ENCODE measurements at places on chromosomes 16 and 17.

GRCh38 chr16:67964477-67965131, 3.8 kb downstream of the SLC12A4 start:
- H3K4me1 ChIP-seq: peaks cover 24% of the 10 kb centered on the region
- H3K4me3 ChIP-seq: no peak overlapping the region
- H3K36me3 ChIP-seq: peaks cover 26% of the 10 kb centered on the region
- H3K27ac ChIP-seq: no peak overlapping the region

- no peaks in the 10 kb centered on the region for H3K27me3 ChIP-seq
- DNase-seq: no peak
- no peaks in the 10 kb centered on the region for H3K4me1 ChIP-seq
- H3K4me3 ChIP-seq: no peak overlapping the region
- H3K36me3 ChIP-seq: no peaks in the 10 kb centered on the region
- H3K27ac ChIP-seq: no peak overlapping the region
These were observed 49.0 kb upstream of the ENPP7 start for GRCh38 chr17:79681628-79682261.

- H3K27me3 ChIP-seq: peaks cover 26% of the 10 kb centered on the region
- H3K4me3 ChIP-seq: no peak within 1 kb of the TSS
- peaks cover 4% of the 10 kb centered on the region for H3K4me1 ChIP-seq
- H3K27ac ChIP-seq: no peak within 1 kb of the TSS
- H3K36me3 ChIP-seq: no peaks in the 10 kb centered on the region
These were observed at the start of gene CDH16 for GRCh38 chr16:66918803-66919568. TSS of gene CDH16 (minus strand) at chr16:66918885. CDS start at chr16:66918065, 820 bp downstream.

GRCh38 chr16:49890876-49891275, 35.0 kb upstream of the ZNF423 start:
- H3K36me3 ChIP-seq: no peaks in the 10 kb centered on the region
- no peak overlapping the region for H3K27ac ChIP-seq
- DNase-seq: no peak
- no peaks in the 10 kb centered on the region for H3K27me3 ChIP-seq
- no peaks in the 10 kb centered on the region for H3K4me1 ChIP-seq

GRCh38 chr16:87628940-87629339, 26.6 kb downstream of the JPH3 start:
- peaks cover 8% of the 10 kb centered on the region for H3K27me3 ChIP-seq
- H3K4me1 ChIP-seq: no peaks in the 10 kb centered on the region
- H3K27ac ChIP-seq: no peak overlapping the region
- DNase-seq: no peak

DNA sequence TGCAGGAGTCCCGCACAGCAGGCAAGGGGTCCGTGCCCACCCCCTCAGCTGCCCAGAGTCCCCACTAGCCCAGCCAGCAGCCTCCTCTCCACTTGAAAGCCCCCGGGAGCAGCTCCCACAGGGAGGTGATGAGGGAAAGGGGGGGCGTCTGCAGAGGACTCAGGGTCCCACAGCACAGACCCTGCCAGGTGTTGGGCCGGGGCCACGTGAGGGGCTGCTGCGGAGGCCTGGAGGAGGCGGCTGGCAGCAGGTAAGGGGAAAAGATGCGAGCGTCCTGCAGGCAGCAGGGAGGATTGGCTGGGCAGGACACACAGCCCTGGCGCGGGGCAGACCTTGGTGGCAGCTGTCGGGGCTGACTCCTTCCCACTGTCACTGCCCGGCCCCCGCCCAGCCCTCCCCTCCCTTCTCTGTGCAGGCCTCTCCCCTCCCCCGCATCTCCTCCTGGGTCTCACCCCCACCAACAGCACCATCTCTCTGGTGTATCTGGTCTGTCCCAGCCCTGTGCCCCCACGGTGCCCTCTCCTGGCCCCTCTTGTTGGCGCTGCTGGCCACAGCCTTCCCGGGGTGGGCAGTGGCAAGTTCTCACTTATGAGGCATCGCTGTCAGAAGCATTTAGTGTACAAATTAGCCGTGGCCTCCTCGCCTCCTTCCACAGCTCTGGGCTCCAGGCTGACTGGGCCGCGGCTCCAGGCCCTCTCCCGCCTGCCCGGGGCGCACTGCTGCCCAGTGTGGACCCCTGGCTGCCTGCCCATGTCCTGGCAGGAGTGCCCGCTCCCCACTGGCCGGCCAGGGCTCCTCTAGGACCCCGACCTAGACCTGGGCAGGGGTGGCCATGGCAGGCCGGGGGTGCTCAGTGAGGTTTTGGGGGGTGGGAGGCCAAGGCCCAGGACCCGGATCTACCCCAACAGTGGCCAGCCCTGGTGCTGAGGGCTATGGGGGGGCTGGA, 4.4 kb upstream of the PRR35 start:
- H3K36me3 ChIP-seq: peaks cover 3% of the 10 kb centered on the region
- H3K4me1 ChIP-seq: no peaks in the 10 kb centered on the region
- no peak for DNase-seq
- no peak overlapping the region for H3K4me3 ChIP-seq

- H3K36me3 ChIP-seq: no peaks in the 10 kb centered on the region
- no peaks in the 10 kb centered on the region for H3K27me3 ChIP-seq
- no peak for DNase-seq
- H3K4me1 ChIP-seq: no peaks in the 10 kb centered on the region
- no peak overlapping the region for H3K4me3 ChIP-seq
These were observed 70.8 kb downstream of the MAP2K6 start for GRCh38 chr17:69485251-69485661.

- peak overlapping the region; percentile 91 for H3K4me3 ChIP-seq
- no peak for DNase-seq
- H3K4me1 ChIP-seq: peaks cover 38% of the 10 kb centered on the region
- peak overlapping the region; percentile 100 for H3K27ac ChIP-seq
- no peaks in the 10 kb centered on the region for H3K27me3 ChIP-seq
- peaks cover 44% of the 10 kb centered on the region for H3K36me3 ChIP-seq
These were observed 1.2 kb downstream of the STAT3 start for GRCh38 chr17:42386777-42387657.

DNA sequence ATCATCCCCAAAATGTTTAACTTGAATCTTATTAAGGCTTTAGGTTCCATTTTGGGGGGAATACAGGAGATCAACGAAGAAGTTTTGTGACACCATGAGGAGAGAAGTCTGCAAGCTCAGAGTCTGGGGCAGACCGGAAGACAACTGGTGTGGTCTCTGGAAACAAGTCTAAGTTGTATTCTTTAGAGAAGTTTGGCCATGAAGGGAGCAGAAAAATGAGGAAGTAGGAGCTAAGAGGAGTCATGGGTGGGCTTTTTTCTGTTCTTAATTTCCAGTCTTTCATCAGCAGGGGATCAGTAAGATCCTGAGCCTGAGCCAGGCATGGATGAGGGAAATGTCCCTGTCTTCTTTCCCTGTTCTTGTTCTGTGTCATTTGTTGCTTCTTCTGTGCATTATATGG, 35.8 kb upstream of the NF1 start:
- no peak overlapping the region for H3K4me3 ChIP-seq
- DNase-seq: no peak
- no peak overlapping the region for H3K27ac ChIP-seq
- no peaks in the 10 kb centered on the region for H3K36me3 ChIP-seq
- H3K4me1 ChIP-seq: peaks cover 6% of the 10 kb centered on the region

DNA sequence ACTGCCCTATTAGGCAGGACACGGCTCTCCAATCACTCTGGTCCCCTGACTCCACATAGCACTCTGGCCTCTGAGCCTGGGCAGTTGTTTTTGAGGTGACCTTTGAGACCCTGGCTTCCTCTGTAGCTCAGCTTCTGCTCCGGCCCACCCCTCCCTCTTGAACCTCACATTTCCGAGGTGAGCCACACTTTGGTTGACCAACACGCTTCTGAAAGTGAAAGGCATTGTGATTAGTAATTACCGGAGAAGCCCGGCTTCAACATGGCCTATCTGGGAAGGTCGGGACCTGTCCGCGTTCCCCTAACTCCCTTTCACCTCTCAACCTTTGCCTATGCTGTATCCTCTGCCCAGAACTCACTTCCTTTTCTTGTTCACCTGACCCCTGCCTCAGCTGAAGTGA, 10.3 kb upstream of the ITGAX start:
- H3K27ac ChIP-seq: no peak overlapping the region
- DNase-seq: no peak
- peaks cover 14% of the 10 kb centered on the region for H3K27me3 ChIP-seq

- no peak overlapping the region for H3K4me3 ChIP-seq
- no peaks in the 10 kb centered on the region for H3K4me1 ChIP-seq
- H3K36me3 ChIP-seq: no peaks in the 10 kb centered on the region
- no peaks in the 10 kb centered on the region for H3K27me3 ChIP-seq
- H3K27ac ChIP-seq: no peak overlapping the region
These were observed 101.3 kb downstream of the HAPSTR1 start for GRCh38 chr16:9192746-9193145.

DNA sequence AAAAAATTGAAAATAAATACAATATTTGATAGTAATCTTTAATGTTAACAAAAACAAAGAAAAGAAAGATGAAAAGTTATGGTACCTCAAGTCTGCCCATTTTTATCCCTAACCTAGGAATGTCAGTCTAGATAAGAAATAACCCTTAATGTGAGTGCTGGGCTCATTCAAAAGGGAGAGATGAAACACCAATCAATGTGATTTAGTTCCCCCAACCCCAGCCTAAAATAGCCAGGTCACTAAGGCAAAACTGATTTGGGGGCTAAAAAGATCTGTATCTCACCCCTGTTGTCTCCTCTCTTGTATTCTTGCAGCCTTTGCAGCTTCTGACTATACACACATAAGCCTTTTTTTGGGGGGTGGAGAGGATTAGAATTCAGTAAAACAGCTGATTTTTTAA, 3.2 kb upstream of the IGF2BP1 start:
- peaks cover 9% of the 10 kb centered on the region for H3K4me1 ChIP-seq
- H3K27me3 ChIP-seq: peaks cover 72% of the 10 kb centered on the region
- no peaks in the 10 kb centered on the region for H3K36me3 ChIP-seq

- H3K27me3 ChIP-seq: no peaks in the 10 kb centered on the region
- H3K4me3 ChIP-seq: no peak overlapping the region
- no peak for DNase-seq
- H3K36me3 ChIP-seq: peaks cover 61% of the 10 kb centered on the region
These were observed 23.5 kb upstream of the RPL13 start for GRCh38 chr16:89536886-89537548.

DNA sequence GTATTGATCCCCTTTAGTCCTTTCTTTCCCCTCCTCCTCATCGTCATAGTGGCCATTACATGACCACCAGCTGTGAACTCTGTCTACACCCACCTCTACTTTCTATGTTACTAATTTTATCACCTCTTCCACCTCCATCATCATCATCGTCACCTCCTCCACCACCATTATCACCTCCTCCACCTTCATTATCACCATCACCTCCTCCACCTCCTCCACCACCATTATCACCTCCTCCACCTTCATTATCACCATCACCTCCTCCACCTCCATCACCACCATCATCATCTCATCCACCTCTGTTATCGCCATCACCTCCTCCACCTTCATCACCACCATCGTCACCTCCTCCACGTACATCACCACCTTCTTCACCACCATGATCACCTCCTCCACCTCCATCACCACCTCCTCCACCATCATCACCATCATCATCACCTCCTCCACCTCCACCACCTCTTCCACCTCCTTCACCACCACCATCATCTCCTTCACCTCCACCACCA, 25.8 kb downstream of the ADGRG5 start:
- H3K27ac ChIP-seq: no peak overlapping the region
- H3K4me3 ChIP-seq: no peak overlapping the region
- DNase-seq: no peak
- peaks cover 9% of the 10 kb centered on the region for H3K36me3 ChIP-seq
- peaks cover 3% of the 10 kb centered on the region for H3K4me1 ChIP-seq

GRCh38 chr17:9512323-9513168, 63.1 kb downstream of the STX8 start:
- H3K4me1 ChIP-seq: peaks cover 13% of the 10 kb centered on the region
- DNase-seq: no peak
- H3K27me3 ChIP-seq: no peaks in the 10 kb centered on the region
- H3K4me3 ChIP-seq: no peak overlapping the region

DNA sequence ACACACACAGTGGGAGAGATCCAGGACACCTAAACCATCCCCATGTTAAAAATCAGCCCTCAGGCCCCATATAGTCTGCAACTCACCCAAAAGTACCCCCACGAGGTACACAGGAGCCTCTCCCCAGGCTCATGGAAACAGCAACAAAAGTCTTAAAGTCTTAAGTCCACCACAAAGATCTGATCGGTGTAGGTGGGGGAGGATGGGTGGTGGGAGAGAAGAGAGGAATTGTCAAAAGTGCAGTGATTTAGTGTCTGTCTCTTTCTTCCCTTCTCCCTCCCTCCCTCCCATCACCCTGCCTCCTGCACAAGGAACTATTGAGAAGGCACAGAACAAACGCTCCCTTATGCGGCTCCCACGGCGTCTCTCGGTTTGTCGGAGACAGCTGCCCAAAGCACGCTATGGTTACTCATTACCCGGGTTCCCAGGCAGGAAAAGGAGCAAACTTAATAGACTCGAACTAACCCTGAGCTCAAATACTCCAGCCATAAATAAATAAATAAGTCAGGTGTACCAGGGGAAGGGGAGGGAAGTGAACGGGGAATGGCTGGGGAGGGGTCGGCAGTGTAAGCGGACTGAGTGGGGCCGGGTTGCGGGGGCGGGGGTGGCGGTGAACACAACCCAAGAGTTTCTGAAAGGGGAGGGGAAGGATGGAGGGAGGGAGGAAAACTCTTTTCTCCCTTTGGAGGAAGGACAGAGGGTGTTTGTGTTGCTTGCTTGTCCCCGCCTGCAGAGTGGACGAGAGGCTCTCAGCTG, 477.4 kb downstream of the SLC39A11 start:
- H3K4me1 ChIP-seq: peaks cover 18% of the 10 kb centered on the region
- H3K36me3 ChIP-seq: no peaks in the 10 kb centered on the region
- H3K27me3 ChIP-seq: peaks cover 48% of the 10 kb centered on the region
- DNase-seq: no peak
- H3K27ac ChIP-seq: no peak overlapping the region
- H3K4me3 ChIP-seq: no peak overlapping the region

DNA sequence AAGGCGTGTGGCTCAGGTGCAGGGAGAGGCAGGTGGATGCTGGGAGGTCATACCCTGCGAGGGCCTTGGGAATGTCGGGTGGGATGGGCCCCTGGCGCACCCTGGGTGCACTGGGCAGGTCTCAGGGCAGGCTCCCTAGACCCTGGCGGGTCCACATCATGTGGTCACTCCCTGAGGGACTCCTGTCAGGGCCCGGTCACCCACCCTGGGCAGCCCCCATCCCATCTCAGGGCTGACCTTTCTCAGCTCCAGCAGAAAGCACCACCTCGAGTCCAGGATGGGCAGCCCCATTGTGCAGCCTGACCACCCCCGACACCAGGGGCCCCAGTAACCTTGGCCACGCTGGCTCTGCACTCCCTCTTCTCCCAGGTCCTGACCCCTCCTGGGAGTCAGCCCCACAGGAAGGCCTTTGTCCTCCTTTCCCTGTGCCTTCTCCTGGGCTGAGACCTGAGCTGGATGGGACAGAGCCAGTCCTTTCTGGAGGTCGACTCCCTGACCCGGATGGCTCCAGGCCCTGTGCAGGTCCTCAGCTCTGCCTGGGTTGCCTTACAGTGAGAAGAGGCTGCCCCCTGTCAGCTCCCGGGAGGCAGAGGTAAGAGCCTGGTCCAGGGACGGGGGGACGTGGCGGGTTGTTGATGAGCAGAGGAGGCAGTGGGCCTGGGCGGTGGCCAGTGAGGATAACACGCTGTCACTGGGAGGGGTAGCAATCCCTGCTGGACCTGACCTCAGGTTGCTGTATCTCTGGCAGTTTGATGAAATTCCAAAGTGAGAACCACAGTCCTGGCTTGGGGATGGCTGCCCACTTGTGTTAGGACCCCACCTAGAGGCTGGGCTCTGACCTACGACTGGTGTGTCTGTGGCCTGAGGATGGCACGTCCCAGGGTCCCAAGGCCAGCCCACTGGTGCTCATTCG, 77.9 kb downstream of the GOSR1 start:
- no peaks in the 10 kb centered on the region for H3K4me1 ChIP-seq
- no peak for DNase-seq
- no peaks in the 10 kb centered on the region for H3K27me3 ChIP-seq

GRCh38 chr17:17893801-17894644, 57.2 kb upstream of the SREBF1 start:
- H3K27me3 ChIP-seq: no peaks in the 10 kb centered on the region
- no peak for DNase-seq
- H3K4me1 ChIP-seq: no peaks in the 10 kb centered on the region

Measured in activated T-helper 2 cell treated with anti-CD3 and anti-CD28 coated beads, Interferon-gamma antibody, Interleukin-2, Interleukin-4, amounts not matched to agents 10 μg/mL and 5 μg/mL and 100 μg/mL, durations not matched to agents 14 hours and 24 hours and 36 hours (primary cell).